Calu3 (cell line): ENCODE measurements at places on chromosomes 6 and 20. TPM values are rescaled to one million over a fixed set of nuclear protein-coding genes. Genes with fewer than 3 reads are reported as not detected.

Gene EBF4
- 4.3 and 6.6 TPM in 2 replicates for total RNA-seq

Gene TAGAP
- total RNA-seq = 0.17 and 0.64 TPM in 2 replicates

Gene MOG
- total RNA-seq = not detected in 2 replicates

Gene COL21A1
- total RNA-seq = 0.44 and 1.8 TPM in 2 replicates

Gene GPR6
- total RNA-seq = not detected in 2 replicates

Gene SLC17A9
- 12.0 and 18.8 TPM in 2 replicates for total RNA-seq

Gene RPP40
- 7.4 and 11.1 TPM in 2 replicates for total RNA-seq

Gene AFDN
- 226 and 237 TPM in 2 replicates for total RNA-seq

Gene SPDEF
- total RNA-seq = 6.3 and 7.9 TPM in 2 replicates

Gene PRDM1
- total RNA-seq = 0.40 and 1.1 TPM in 2 replicates

Gene TFAP2A
- 74.7 and 77.0 TPM in 2 replicates for total RNA-seq

Gene CLVS2
- total RNA-seq = not detected in 2 replicates

Gene C6orf15
- total RNA-seq = not detected in 2 replicates

Gene CDKAL1
- 37.8 and 39.6 TPM in 2 replicates for total RNA-seq
